Karpas-422 (cell line): ENCODE measurements at places on chromosomes 3 and 15. TPM values are rescaled to one million over a fixed set of nuclear protein-coding genes. Genes with fewer than 3 reads are reported as not detected.

The ADAMTS7 gene
- total RNA-seq: 0.29 and 0.75 TPM in 2 replicates

The NR2E3 gene
- total RNA-seq: not detected in 2 replicates

The PSTPIP1 gene
- total RNA-seq: 13.1 and 40.4 TPM in 2 replicates

The ACTRT3 gene
- 3.6 and 4.2 TPM in 2 replicates for total RNA-seq

The SOX14 gene
- total RNA-seq: not detected in 2 replicates

The TRH gene
- total RNA-seq: not detected in 2 replicates

The FAM107A gene
- total RNA-seq: not detected in 2 replicates

DNA sequence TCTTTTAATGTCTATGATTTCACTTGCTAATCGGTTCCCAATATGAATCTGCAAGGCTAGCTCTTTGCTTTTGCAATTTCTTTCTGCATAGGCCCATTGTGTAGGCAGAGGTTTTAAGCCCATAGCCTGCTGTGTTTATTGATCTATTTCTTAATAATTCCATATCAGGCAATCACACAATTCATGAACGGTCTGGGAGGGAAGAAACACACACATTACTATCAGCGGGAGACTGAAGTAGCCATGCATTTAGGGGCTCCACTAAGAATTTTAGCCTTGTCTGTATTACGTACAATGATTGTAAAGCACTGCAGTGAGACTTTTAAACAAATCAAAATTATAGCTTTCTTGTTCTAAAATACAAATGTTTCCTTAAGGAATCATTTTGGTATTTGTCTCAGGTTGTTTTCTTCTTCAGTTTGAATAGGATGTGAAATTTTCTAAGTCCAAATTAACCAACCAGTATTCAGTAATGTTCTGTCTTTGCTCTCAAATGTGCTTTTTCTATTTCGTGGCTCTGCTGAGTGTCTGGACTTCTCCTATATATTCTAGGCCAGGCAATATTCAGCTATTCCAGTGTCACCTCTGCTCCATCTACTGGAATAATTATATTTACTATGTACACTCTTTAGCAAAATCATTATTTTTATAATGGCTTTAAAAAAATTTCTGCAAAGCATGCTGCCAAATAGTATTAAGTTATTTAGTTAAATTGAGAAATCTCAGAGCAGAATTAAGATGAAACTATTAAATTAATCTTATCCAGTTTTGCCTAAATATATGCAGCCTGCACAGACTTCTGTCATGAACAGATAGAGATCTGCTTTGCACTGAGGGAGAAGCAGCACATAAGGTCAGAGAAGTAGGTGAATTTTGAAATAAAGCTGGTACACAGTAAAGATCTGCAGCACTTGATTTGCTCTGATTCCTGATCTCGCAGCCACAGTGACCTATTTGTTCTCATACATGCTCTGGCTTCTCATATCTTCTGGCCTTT is 103.0 kb upstream of the NAALADL2 start:
- H3K4me3 ChIP-seq: no peak overlapping the region
- H3K4me1 ChIP-seq: no peaks in the 10 kb centered on the region
- DNase-seq: no peak
- no peaks in the 10 kb centered on the region for H3K36me3 ChIP-seq
- H3K27ac ChIP-seq: no peak overlapping the region

GRCh38 chr3:1600206-1600605 is 498.5 kb upstream of the CNTN4 start:
- H3K27ac ChIP-seq: no peak overlapping the region
- H3K27me3 ChIP-seq: no peaks in the 10 kb centered on the region
- no peaks in the 10 kb centered on the region for H3K4me1 ChIP-seq
- no peaks in the 10 kb centered on the region for H3K36me3 ChIP-seq

DNA sequence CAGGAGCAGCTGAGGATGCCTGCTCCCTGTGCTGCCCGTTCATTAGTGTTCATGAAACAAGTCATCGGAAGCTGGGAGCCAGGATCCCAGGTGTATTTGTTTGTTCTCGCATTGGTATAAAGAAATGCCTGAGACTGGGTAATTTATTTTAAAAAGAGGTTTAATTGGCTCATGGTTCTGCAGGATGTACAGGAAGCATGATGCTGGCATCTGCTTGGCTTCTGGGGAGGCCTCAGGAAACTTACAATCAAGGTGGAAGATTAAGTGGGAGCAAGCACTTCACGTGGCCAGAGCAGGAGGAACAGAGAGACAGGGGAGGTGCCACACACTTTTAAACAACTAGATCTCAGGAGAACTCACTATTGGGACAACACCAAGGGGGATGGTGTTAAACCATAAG is 5.5 kb upstream of the HYKK start:
- peaks cover 37% of the 10 kb centered on the region for H3K36me3 ChIP-seq
- H3K27ac ChIP-seq: no peak overlapping the region
- peaks cover under 1% of the 10 kb centered on the region; the same call in 1 of the 2 replicates for H3K4me1 ChIP-seq
- H3K27me3 ChIP-seq: no peaks in the 10 kb centered on the region

GRCh38 chr15:49877873-49878521 is 241.0 kb downstream of the ATP8B4 start:
- H3K4me3 ChIP-seq: no peak overlapping the region
- no peak for DNase-seq
- H3K27me3 ChIP-seq: no peaks in the 10 kb centered on the region
- H3K36me3 ChIP-seq: no peaks in the 10 kb centered on the region
- no peaks in the 10 kb centered on the region for H3K4me1 ChIP-seq

GRCh38 chr15:50116477-50116876 is 2.6 kb downstream of the ATP8B4 start:
- H3K27ac ChIP-seq: no peak overlapping the region
- H3K4me1 ChIP-seq: no peaks in the 10 kb centered on the region; the same call in 1 of the 2 replicates
- H3K4me3 ChIP-seq: no peak overlapping the region
- no peaks in the 10 kb centered on the region for H3K36me3 ChIP-seq
- H3K27me3 ChIP-seq: no peaks in the 10 kb centered on the region
- DNase-seq: peak; percentile 82

DNA sequence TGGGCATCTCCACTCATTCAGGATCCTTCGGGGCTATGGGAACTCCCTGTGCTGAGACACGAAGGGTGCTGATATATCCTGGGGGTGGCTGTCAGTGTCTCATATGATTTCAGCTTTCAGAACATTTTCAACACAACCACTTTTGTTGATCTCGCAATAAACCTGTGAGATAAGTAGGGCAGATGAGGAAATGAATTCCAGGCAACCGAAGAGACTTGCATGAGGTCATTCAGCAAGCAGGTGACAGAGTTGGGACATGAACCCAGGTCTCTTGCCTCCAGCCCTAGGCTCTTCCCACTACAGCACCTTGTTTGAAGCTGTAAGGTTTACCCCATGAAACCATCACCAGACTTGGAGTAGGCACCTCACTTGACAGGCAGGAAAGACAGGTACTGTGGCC is 16.6 kb downstream of the DUOX1 start:
- H3K4me3 ChIP-seq: no peak overlapping the region
- H3K27me3 ChIP-seq: no peaks in the 10 kb centered on the region
- H3K4me1 ChIP-seq: no peaks in the 10 kb centered on the region
- H3K36me3 ChIP-seq: no peaks in the 10 kb centered on the region
- DNase-seq: no peak

- H3K27me3 ChIP-seq: no peaks in the 10 kb centered on the region
- H3K27ac ChIP-seq: peak overlapping the region; percentile 97
- peaks cover 58% of the 10 kb centered on the region for H3K4me1 ChIP-seq
- H3K4me3 ChIP-seq: peak overlapping the region; percentile 56
Measured at GRCh38 chr15:70321172-70321819, 223.6 kb upstream of the TLE3 start.

GRCh38 chr3:126964950-126965349 is 18.0 kb upstream of the PLXNA1 start:
- H3K4me3 ChIP-seq: no peak overlapping the region
- H3K27ac ChIP-seq: no peak overlapping the region
- H3K27me3 ChIP-seq: no peaks in the 10 kb centered on the region
- no peak for DNase-seq
- H3K4me1 ChIP-seq: no peaks in the 10 kb centered on the region

DNA sequence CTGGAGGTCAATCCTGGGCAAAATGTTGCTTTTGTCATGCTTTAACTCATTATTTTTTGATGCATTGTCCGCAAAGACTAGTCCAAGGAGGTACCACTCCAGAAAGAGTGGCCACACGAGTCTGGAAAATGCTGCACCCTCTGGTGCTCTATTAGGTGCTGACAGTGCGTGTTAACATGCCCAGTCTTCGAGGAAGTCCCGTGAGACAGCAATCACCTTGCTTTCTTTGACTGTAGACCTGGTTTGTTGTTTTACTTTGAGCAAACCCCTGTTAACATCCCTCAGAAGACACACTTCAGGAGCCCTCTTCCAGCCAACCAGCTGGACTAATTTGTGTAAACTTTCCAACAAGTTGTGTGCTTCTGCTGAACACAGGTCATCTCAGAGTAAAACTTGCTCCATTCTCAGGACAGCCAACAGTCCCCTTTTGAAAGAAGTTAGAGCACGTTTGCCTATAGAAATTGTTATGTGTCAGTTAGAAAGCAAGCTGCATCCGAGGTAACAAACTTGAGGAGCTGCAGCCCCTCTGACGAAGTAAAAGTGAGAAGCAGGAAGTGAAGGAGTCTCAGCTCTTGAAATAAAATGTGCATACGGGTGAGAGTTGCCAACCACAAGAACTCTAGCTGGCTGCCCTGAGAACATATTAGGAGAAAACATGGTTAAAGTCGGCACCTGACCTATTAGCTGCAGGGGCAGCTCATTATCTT is 205.0 kb downstream of the LPP start:
- H3K27ac ChIP-seq: no peak overlapping the region
- no peaks in the 10 kb centered on the region for H3K36me3 ChIP-seq
- H3K4me1 ChIP-seq: peaks cover 30% of the 10 kb centered on the region
- peak; percentile 69 for DNase-seq
- peak overlapping the region; percentile 15; the same call in 1 of the 2 replicates for H3K4me3 ChIP-seq

GRCh38 chr3:55085231-55085630 is 157.4 kb upstream of the LRTM1 start:
- DNase-seq: no peak
- no peaks in the 10 kb centered on the region for H3K27me3 ChIP-seq
- no peak overlapping the region for H3K4me3 ChIP-seq
- H3K36me3 ChIP-seq: no peaks in the 10 kb centered on the region

- H3K27me3 ChIP-seq: no peaks in the 10 kb centered on the region
- no peaks in the 10 kb centered on the region for H3K4me1 ChIP-seq
- no peaks in the 10 kb centered on the region for H3K36me3 ChIP-seq
- H3K4me3 ChIP-seq: no peak overlapping the region
- DNase-seq: no peak
- no peak overlapping the region for H3K27ac ChIP-seq
Measured at GRCh38 chr3:140093742-140094141, 158.8 kb downstream of the CLSTN2 start.

- H3K27ac ChIP-seq: no peak overlapping the region
- no peaks in the 10 kb centered on the region for H3K4me1 ChIP-seq
- no peak for DNase-seq
- no peaks in the 10 kb centered on the region for H3K27me3 ChIP-seq
Measured at GRCh38 chr3:172892158-172892557, 141.6 kb downstream of the ECT2 start.

GRCh38 chr15:63848879-63849551 is 15.3 kb upstream of the HERC1 start:
- no peak overlapping the region for H3K4me3 ChIP-seq
- no peaks in the 10 kb centered on the region for H3K36me3 ChIP-seq
- H3K27me3 ChIP-seq: no peaks in the 10 kb centered on the region
- H3K27ac ChIP-seq: no peak overlapping the region
- DNase-seq: no peak
- H3K4me1 ChIP-seq: 0 out of 2 replicates have a peak, but pooled peaks cover 3% of the 10 kb centered on the region

DNA sequence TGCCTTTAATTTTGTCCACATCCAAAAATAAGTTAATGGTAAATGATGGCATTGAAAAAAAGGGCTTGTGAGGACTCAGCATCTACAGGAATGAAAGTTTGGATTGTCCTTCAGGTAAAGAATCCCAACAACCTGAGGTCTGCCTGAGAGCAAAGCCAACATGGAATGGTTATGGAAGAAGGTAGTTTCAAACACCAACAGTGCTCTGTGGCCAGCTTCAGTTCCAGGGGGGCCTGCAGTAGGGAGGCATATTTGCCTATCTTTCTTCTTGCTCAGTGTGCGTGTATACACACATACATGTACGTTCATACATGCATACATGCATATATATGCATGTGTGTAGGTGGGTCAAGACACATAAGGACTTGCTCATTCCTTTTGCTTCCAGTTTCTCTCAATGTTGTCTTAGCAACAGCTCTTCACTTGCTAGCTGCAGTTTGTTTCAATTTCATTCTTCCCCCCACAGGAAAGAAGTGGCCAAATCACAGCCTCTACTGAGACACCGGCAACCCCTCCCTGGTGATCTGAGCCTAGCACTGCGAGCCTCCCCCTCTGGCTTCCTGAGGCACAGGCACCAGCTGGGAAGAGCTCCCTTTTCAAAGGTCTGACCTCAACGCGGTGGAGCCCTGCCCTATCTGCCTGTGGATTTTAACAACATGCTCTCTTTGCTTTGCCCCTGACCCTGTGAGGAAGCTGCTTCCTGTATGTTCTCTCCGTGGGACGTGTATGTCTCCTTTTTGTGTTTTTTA is 146.2 kb downstream of the KLF13 start:
- H3K36me3 ChIP-seq: no peaks in the 10 kb centered on the region
- H3K4me3 ChIP-seq: no peak overlapping the region
- H3K27ac ChIP-seq: no peak overlapping the region
- H3K27me3 ChIP-seq: 0 out of 2 replicates have a peak, but pooled peaks cover 4% of the 10 kb centered on the region
- no peak for DNase-seq
- H3K4me1 ChIP-seq: peaks cover 8% of the 10 kb centered on the region; the same call in 1 of the 2 replicates

DNA sequence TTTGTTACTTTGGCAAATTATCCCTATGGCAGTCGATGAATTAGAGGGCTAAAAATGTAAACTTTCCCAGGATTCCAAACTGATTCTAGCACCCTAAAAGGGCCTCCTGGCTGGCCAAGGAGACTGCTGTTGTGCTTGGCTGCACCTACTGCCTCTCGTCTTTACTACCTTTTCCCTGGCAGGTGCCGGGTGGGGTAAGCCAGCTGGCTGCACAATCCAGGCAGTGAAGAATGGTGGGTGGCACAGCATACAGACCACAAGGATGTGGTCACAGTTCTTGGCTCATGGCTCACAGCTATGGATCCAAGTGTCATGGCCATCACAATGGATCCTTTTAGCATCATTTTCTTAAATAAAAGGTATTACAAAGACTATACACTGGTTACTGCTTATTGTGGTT is 20.7 kb upstream of the SLC25A26 start:
- H3K4me1 ChIP-seq: no peaks in the 10 kb centered on the region
- H3K36me3 ChIP-seq: no peaks in the 10 kb centered on the region
- H3K27me3 ChIP-seq: no peaks in the 10 kb centered on the region
- H3K27ac ChIP-seq: no peak overlapping the region
- no peak for DNase-seq
- H3K4me3 ChIP-seq: no peak overlapping the region

DNA sequence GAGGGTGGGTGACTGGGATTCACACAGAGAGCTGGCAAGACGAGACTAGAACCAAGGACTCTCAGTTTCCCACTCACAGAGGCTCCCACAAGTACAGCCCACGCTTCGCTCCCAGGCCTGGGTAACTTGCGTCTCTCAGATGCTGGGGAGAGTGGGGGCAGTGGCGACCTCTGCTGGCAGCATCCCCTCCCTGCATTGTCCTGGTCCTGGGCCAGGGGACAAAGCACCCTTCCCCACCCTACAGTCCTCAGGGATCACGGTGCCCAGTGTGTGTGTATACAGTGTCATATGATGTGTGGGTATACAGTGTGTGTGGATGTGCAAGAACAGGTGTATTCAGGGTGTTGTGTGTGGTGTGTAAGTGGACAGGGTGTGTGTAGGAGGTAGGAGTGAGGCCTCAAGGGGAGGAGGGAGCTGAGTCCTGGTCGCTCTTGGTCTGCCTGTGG is 12.8 kb downstream of the VILL start:
- H3K27me3 ChIP-seq: no peaks in the 10 kb centered on the region
- no peak overlapping the region for H3K4me3 ChIP-seq
- peak; percentile 72 for DNase-seq

GRCh38 chr3:33690341-33690740 is 27.7 kb downstream of the CLASP2 start:
- no peak overlapping the region for H3K27ac ChIP-seq
- H3K4me3 ChIP-seq: no peak overlapping the region
